ENCODE measurements at places on chromosomes 1 and 21.
A peak's percentile ranks its signal among the peaks of the same experiment; 100 is the strongest.

- DNase-seq = peak; percentile 78
Measured at GRCh38 chr1:183318433-183318832, 99.7 kb downstream of the NMNAT2 start.

- peak; percentile 36 for DNase-seq
Measured at GRCh38 chr1:79549201-79549600, 542.7 kb upstream of the ADGRL4 start.

- DNase-seq = no peak
Measured at GRCh38 chr1:239930686-239931262, 160.9 kb upstream of the FMN2 start.

DNA sequence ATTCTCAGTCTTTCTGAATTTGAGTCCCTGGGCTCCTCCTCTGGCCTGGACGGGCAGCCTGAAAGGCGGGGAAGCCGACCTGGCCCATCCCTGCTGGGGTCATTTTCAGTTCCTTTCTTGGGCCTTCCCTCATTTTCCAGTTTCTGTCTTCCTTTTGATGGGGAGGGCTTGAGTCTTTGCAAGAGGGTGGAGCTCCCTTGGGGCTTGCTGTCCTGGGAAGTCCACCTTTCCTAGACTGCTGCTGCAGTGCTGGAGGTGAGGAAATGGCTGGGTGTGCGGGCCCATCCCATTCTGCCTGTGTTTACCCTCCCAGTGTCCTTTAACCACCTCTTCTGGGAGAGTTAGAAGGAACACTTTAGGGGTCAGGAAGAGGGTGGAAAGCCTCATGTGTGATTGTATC, 40.4 kb upstream of the SYNC start:
- no peak for DNase-seq

DNA sequence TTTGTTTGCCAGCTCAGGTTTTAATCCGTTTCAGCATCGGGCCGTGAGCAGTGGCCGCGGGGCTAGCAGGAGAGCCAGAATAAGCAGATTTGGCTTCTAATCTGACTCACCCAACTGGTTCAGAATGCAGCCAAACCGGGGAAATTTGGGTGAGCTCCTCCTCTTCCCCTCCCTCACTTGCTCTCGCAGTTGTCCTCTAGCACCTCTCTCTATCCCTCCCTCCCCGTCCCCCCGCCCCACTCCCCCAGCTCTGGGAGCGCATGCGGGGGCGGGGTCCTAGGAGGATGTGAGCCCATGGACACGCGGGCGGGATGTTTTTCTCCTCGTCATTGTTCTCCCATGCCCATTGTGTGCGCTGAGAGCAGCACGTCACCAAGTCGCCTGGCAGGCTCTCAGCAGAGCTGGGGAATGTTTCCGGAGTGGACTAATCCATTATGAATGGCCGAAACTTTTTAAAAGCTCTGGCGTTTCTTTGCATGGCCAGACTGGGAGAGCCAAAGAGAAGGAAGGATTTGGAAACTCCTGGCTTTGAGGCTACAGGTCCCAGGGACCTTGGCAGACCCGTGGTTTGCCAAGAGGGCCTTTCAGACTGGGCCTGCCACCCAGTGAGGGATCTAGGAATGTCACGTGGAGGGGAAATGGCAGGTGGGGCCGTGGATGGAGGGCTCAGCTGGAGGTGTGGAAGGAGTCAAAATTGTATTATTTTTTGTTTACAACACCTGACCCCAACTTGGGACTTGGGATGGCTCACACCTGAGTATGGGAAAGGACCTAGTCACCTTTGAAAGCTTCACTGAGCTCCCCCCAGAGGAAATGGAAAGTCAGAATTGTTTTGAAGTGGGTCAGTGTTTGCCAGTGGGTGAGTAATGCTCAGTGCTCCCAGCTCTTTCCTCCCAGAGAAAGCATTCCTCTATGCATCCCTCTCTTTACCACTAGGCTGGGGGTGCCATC, 39.2 kb downstream of the CDK18 start:
- DNase-seq = peak; percentile 88

DNA sequence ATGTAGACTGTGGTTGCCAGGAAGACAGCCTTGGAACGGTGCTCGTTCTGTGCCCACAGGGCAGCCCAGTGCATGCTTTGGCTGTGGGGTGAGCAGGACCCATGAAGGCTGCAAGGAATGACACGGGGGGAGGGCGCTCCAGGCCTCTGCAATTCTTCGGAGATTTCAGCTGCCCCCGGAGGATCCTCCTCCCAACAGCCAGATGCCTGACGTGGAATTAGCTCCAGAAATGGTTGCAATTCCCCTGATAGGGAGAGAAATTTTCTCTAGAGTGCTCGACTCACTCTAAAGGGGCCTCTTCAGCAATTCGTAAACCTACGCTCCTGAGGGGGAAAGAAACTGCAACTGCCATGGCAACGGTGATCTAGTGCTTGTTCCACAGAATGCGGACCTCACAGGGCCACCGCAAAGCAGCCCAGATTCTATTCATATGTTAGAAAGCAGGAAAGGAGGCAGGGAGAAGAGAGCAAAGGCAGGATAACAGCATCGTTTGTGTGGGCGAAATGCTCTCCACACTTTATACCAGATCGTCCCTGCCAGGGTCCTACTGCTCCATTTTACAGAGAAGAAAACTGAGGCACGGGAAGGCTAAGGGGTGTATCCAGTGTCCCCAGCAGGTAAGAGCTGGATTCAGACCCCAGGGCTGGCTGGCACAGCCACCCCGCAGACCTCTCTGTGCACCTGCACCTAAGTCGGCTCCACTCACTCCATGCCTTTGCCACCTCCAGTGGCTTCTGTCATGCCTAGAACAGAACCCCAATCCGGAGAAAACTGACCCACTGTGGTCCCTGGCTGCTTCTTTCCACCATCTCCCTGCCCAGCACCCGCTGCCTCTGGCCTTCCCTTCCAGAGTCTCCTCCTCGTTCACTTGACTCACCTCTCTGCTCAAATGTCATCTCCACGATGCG, 11.9 kb upstream of the PDE9A start:
- DNase-seq = peak; percentile 49

GRCh38 chr1:244341455-244342450, 110.0 kb downstream of the ADSS2 start:
- DNase-seq = no peak

DNA sequence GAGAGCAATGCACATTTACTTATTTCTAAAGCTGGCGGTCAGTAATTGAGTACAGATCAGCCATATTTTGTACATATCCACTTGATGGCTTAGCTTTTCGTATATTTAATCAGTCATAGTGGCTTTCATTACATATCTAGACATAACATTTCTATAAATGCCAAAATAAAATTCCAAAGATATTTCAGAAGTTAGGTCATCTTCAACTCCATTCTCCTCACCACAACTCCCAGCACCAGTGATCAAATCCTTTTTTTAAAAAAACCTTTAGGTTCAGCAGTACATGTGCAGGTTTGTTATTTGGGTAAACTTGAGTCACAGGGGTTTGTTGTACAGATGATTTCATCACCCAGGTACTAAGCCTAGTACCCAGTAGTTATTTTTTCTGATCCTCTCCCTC, 53.9 kb upstream of the GNG4 start:
- no peak for DNase-seq

GRCh38 chr1:234546890-234547788, 62.8 kb downstream of the IRF2BP2 start:
- no peak for DNase-seq

Data from right hindlimb (tissue), 1 donor.